ENCODE measurements at places on chromosomes 11 and 22.

DNA sequence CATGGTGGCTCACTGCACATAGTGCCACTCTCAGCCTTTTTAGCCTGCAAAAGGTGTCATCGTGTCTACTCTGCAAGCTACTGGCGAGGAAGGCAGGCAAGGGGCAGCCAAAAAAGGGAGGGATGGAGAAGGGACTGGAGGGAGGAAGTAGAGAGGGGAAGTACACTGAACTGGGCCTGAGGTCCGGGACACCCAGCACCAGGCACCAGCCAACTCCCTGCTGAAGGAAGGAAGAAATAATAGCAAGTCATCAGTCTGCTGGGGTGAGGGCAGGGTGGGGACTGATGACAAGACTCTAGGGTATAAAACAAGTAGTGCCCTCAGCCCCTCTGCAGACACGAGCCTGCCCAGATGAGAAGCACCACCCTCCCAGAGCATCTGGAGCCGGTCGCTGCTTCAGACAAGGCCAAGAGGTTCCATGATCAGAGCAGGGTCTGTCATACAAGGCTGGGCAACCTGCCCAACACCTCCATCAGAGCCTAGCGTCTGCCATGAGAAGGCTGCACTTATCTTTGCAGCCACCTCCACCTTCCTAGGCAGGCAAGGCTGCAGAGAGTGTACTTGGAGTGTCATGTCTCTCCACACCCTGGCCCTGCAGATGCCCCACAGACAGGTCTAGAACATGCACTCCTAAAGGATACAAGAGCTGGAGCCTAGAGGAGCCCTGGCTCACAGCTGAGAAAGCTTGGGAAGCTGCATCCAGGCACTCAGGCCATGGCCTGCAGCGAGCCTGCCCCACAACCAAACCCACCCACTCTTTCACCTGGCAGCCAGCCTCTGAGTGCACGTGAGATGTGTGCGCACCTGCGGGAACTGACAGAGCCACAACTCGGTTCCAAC, 9.0 kb upstream of the COMT start:
- no peaks in the 10 kb centered on the region for H3K4me1 ChIP-seq
- no peak for DNase-seq
- no peaks in the 10 kb centered on the region for H3K36me3 ChIP-seq
- H3K27me3 ChIP-seq: no peaks in the 10 kb centered on the region

DNA sequence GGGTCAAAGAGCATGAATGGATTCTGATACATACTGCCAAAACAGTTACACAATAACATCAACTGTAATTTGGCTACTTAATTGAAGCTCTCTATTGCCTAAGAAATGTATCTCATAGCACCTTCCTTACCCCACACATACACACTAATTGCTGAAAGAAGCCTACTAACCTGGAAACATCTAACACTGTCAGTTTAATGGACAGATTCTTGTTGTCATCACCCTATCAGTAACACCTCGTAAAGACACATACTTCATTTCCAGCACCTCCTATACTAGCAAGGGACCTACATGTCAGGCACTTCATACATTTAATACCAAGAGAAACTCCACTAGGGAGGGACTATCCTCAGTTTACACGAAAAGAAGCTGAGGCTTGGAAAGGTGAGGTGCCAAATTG, 9.9 kb downstream of the NAP1L4 start:
- H3K4me3 ChIP-seq: no peak overlapping the region
- H3K4me1 ChIP-seq: peaks cover 6% of the 10 kb centered on the region
- peaks cover 24% of the 10 kb centered on the region for H3K36me3 ChIP-seq
- no peaks in the 10 kb centered on the region for H3K27me3 ChIP-seq

DNA sequence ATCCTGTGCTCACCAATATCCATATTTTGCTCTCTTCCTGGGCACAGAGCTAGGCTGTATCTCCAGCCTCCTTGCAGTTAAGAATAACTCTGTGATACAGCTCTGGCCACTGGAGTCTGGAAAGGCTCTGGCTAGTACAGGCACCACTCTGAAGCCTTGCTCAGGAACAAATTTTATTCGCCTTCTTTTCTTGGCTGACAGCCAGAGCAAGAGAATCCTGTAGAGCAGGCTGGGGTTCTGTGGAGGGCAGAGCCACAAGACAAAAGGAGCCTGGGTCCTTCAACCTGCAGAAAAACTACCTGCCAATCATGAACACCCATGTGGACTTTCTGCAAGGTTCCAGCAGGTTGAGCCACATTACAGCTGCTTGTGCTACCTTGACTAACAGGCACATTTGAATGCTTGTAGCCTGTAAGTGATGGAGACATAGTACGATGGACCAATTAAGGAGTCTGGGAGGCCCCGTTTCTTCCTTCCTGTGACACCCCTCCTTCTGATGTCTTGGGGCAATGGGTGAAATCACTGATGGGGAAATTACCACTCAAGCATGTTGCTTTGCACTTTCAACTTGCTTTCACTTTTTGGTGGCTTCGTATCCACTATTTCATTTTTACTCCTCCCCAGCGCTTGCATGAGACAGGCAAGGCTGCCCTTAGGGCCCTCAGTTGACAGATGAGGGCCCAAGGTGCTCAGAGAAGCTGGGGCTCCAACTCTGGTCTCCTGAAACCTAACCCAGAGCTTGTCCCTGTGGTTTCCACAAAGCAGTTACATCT, 267.2 kb upstream of the SYN3 start:
- peak; percentile 33 for DNase-seq
- no peaks in the 10 kb centered on the region for H3K36me3 ChIP-seq
- H3K27ac ChIP-seq: peak overlapping the region; percentile 59
- H3K27me3 ChIP-seq: no peaks in the 10 kb centered on the region
- H3K4me3 ChIP-seq: no peak overlapping the region

- no peak overlapping the region for H3K4me3 ChIP-seq
- no peaks in the 10 kb centered on the region for H3K27me3 ChIP-seq
- no peaks in the 10 kb centered on the region for H3K4me1 ChIP-seq
- no peak for DNase-seq
Measured at GRCh38 chr11:121767433-121767832, 314.7 kb upstream of the SORL1-AS1 start.

DNA sequence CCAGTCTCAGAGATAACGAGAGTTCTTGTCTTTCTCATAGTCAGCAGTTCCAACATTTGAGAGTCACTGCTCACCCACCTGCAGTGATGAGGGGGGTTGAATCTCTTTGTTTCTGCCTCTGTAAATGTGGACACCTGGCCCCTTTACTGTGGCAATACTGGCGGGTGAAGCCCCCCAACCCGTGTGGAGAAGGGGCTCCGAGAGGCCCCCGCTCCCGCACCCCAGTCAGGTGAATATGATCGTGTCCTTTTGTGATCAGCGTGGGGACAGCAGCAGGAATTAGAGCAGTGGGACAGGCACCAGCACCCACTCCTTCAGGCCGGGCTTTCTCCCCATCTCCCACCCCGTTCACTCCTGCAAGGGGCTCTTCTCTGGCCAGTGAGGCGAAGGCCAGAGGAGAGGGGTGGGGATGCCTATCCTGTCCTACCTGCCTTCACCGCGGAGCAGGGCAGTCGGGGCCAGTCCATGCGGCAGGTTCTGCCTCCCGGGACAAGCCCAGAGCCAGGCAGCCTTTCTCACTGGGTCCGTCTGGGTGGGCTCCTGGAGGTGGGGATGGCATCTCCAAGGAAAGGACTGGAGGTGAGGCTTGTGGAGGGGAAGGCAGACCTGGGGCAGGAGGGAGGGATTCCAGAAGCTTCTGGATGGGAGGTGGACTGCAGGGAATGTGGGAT, 12.7 kb upstream of the CELSR1 start:
- H3K4me1 ChIP-seq: no peaks in the 10 kb centered on the region
- no peaks in the 10 kb centered on the region for H3K36me3 ChIP-seq
- DNase-seq: no peak
- no peaks in the 10 kb centered on the region for H3K27me3 ChIP-seq

Data from Peyer's patch (tissue), 4 donors.